Bronchus fibroblast of lung (primary cell): ENCODE measurements at places on chromosomes 1 and 21. TPM values are rescaled to one million over a fixed set of nuclear protein-coding genes. Genes with fewer than 3 reads are reported as not detected.

The TSPAN2 gene
- total RNA-seq, result under 0.01 TPM in 1 of 2 replicates, not detected in the other

The ADAMTS5 gene
- total RNA-seq, result 0.34 and 0.45 TPM in 2 replicates

The SERPINC1 gene
- total RNA-seq, result 0.15 TPM in 1 of 2 replicates, not detected in the other

The PADI4 gene
- total RNA-seq, result not detected in 2 replicates

The OR6K2 gene
- not detected in 2 replicates for total RNA-seq

The OR2AK2 gene
- total RNA-seq, result not detected in 2 replicates

The CCSAP gene
- 4.2 and 6.1 TPM in 2 replicates for total RNA-seq

The CDC20 gene
- total RNA-seq, result 183 and 220 TPM in 2 replicates

The LCE1F gene
- total RNA-seq, result not detected in 2 replicates

The SLAMF6 gene
- not detected in 2 replicates for total RNA-seq

The STIL gene
- total RNA-seq, result 13.8 and 16.0 TPM in 2 replicates

The RASAL2 gene
- total RNA-seq, result 6.9 and 7.4 TPM in 2 replicates

The VPS13D gene
- 11.3 and 11.4 TPM in 2 replicates for total RNA-seq

The IFNGR2 gene
- 46.4 and 50.7 TPM in 2 replicates for total RNA-seq

The TMEM61 gene
- total RNA-seq, result not detected in 2 replicates

The GJB3 gene
- total RNA-seq, result not detected in 2 replicates

The SMYD3 gene
- total RNA-seq, result 16.8 and 17.0 TPM in 2 replicates

The ELK4 gene
- 4.5 and 7.1 TPM in 2 replicates for total RNA-seq

The EPHA2 gene
- total RNA-seq, result 27.9 and 29.8 TPM in 2 replicates

The NR5A2 gene
- total RNA-seq, result not detected in 2 replicates

The TRABD2B gene
- total RNA-seq, result not detected in 2 replicates

The TUFT1 gene
- 7.6 and 10.6 TPM in 2 replicates for total RNA-seq

The NRDC gene
- total RNA-seq, result 71.9 and 73.0 TPM in 2 replicates

The AKR7A3 gene
- 0.59 and 0.84 TPM in 2 replicates for total RNA-seq

The PKLR gene
- total RNA-seq, result not detected in 2 replicates

The C4BPB gene
- total RNA-seq, result not detected in 2 replicates
